CD4-positive, alpha-beta T cell treated with Interleukin-21 for 1 hour (primary cell): ENCODE measurements at places on chromosomes 5 and 9.

DNA sequence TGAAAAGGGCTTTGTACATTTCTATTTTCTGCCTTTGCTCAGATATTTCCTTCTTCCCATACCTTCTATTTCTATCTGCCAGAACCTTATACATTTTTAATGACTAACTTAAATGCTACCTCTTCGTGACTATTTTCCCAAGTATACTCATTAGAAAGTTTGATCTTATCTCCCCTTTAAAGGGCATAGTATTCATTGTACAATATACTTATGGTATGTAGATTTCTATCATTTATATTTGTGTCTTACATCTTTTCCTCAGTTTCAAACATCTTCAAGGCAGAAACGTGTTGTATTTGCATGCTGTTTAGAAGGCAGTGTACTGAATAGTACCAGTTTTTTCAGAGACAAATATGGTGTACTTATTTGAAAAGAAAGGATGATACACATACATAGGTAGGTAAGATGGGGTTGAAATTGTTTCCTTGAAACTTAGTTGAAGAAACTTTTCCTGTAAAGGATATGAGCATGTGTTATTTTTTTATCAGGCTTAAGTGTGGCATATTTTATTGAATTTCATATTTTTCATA lies 518.1 kb upstream of the NUDT12 start:
- no peak for DNase-seq

- no peak for DNase-seq
These were observed 21.7 kb upstream of the DOLPP1 start for GRCh38 chr9:129058965-129059795.

- DNase-seq = no peak
These were observed 110.3 kb upstream of the IQGAP2 start for GRCh38 chr5:76292620-76293322.

GRCh38 chr5:143229896-143230675 lies 173.4 kb downstream of the NR3C1 start:
- peak; percentile 56 for DNase-seq

DNA sequence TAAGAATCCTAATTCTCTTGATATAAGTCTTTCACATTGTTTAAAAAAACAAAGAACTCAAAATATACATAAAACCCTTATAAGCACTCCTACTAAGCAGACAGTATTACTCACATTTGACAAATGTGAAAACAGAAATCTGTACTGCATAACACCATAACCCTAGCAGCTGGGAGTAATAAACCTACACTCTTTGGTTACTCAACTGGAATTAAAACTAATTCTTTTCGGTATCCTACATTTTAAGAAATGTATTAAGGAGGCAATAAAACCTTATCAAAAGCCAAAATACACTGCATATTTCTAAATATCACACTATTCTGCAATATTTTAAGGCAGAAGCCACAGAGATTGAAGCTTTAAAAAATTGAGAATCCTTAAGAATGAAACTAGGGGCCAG lies 6.8 kb downstream of the AUH start:
- DNase-seq = no peak

DNA sequence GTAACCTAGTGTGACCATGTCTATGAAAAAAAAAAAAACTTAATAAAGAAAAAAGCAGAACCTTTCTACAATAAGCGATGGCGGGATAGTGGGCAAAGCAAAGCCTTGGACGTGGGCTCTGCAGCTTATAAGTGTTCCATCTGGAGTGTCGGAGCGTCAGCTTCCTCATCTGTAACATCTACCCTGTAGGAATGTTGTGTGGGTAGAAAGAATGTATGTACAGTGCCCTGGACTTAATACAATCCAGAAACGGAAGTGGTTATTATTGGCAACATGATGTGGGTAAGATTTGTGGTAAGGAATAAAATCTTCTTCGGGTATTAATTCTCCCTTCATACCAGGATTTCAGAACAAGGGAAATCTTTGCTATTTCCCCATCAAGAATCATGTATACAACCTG lies 66.5 kb downstream of the SEMA5A start:
- DNase-seq = no peak

DNA sequence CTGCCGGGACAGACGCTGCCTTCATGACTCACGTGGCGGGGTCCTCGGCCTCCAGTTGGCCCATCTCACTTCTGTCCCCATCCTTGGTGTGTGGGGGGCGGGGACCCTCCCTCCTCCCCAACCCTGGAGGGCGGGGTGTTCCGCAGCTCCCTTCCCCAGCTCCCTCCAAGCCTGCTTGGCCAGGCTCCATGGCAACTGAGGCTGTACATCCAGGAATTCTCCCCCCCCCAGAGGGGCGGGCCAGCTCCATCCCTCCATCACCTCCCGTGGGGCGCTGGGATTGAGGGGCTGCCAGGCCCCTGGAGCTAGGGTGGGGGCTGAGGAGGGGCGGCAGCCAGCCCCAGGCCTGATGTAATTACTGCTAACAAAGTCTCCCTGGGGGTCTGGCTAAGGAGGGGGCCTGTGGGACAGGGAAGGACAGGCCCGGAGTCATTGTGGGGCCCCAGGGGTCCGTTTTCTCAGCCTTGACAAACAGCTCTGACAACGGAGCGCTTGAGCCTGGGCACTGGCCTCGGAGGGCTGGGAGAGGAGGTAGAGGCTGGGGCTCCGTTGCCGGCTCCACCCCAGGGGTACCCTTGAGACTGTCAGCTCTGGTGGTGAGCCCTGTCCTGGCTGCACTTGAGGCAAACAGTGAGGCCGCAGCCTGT lies 8.0 kb downstream of the DIPK1B start:
- no peak for DNase-seq

DNA sequence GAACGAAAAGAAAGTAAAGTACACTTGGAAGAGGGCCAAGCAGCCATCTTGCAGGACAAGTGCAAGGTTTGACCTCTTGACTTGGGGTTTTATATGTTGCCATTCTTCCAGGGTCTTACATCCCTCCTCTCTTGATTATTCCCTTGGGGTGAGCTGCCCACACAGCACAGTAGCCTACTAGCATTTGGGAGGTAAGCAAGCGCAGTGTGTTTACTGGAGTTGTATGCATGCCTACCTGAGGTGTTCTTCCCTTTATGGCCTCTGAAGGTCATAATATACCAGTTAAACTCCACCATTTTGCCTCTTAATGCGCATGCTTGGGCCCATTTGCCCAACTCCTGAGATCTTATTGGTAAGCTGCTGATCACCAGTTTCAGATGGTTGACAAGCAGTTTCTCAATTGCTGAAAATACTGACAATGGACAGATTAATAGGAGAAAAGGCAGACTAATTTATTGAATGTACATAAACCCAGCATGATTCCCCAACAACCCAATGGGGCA lies 173.8 kb upstream of the SLC30A5 start:
- no peak for DNase-seq

GRCh38 chr5:177130211-177131018 lies 3.2 kb upstream of the NSD1 start:
- DNase-seq = no peak

- DNase-seq = no peak
These were observed 820 bp upstream of the CFAP90 start for GRCh38 chr5:7851617-7852289.

- no peak for DNase-seq
These were observed 500.4 kb downstream of the TUSC1 start for GRCh38 chr9:25177858-25178257.

GRCh38 chr5:135386886-135387628 lies 12.0 kb downstream of the MACROH2A1 start:
- no peak for DNase-seq

DNA sequence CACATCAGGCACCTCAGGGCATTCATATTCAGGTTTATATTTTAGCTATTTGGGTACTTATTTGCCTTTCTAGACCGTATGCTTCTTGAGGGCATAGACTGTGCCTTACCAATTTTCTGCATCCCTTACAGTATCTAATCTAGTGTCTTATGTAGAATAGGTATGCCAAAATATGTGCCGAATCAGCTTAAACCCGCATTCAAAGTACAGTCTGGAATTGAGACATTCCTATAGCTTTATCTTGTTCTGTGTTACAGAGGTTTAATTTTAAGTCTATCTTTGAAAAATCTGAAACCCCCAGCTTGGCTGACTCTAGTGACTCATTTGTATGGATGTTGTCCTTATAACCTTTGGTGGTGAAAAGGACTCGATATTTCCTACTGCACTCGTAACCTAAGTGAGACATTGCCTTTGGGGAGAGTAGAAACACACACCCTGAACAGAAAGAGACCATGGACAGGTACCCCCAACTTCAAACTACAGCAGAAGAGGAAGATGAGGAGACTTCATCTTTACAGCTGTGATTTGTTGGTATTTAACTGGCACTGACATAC lies 27.0 kb upstream of the TMOD1 start:
- DNase-seq = no peak

- DNase-seq = no peak
These were observed 6.7 kb downstream of the SLCO4C1 start for GRCh38 chr5:102289251-102289899.

DNA sequence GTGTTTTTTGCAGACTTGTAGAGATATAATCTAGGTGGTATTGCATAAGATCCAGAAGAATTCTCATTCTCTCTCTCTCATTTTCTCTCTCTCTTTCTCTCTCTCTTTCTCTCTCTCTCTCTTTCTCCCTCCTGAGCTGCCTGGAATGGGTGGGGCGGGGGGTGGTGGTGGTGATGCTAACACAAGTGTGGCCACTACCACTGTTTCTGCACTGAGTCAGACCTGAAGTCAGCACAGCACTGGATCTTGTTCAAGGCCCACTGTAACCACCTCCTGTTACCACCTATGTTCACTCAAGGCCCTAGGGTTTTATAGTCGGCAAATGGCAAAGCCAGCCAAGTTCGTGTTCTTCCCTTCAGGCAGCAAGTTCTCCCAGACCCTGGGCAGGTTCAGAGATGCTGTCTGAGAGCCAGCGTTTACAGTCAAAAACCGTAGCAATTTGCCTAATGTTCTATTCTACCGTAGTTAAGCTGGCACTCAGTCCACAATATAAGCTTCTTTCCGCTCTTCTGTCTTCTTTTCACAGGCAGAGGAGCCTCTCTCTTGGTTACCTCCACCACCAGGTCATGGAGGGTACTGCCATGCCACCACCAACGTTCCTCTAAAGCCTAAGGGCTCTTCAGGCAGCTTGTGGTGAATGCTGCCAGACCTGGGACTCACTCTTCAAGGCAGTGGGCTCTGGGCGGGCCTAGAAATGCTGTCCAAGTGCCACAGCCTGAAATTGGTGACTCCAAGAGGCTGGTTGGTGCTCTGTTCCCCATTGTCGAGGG lies 235.7 kb upstream of the PRR16 start:
- DNase-seq = no peak

DNA sequence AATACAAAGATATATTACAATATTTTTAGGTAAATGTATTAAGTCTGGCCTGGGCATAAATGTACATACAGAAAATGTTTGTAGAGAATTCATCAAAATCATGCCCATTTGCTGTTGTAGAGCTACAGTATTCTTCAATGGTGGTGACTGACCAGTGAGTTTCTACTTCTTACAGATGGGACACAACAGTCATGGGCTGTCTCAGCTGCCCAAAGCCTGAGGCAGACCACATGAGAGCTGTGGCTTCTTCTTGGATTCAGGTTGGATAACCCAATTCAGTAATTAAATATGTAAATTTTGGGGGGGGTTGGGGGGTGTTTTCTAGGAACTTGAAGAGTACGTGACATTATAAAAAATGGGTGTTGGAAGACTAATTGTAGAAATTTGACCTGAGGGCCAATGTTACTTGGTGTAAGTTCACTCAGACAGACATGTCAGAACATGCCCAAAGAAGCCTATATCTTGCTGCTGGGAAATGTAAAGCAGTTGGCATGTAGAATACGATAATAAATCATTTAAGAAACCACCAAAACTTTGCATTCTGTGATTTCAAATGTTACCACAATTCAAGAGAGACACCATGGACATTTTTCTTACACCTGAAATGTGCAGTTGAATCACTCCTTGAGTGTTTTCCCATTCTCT lies 17.9 kb downstream of the STARD4 start:
- DNase-seq = no peak

DNA sequence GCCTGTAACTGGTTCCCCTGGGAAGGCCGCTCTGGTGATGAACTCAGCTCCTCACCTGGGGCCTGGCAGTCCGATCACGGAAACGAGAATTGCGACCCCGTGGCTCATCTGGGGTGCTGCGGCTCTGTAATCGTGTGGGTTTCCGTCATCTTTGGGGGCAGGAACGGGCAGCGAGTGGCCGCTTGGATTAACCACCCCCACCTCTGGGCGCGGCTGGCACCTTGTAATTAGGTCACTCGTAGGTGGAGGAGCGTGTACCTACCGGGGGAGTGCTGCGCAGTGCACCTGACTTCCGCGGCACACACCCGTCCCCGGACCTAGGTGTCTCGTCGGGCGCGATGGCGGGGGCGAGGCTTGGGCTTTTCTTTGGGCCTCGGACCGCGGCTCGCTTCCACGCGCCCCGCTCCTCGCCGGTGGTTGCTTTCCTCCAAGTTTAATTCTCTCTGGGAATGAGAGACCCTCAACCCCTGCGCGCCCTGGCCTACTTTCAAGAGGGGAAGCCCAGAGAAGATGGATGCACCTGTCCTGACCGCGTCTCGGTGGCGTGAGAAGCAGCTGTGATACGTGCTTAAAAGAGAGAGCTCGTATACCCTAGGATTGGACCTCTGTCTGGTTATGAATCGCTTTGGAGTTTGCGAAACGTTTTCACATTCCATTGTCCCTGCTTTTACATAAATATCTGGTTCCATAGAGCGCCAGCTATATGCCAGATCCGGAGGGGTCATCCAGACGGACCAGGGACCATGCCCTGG lies 744 bp upstream of the PPP2CA start:
- peak; percentile 93 for DNase-seq

DNA sequence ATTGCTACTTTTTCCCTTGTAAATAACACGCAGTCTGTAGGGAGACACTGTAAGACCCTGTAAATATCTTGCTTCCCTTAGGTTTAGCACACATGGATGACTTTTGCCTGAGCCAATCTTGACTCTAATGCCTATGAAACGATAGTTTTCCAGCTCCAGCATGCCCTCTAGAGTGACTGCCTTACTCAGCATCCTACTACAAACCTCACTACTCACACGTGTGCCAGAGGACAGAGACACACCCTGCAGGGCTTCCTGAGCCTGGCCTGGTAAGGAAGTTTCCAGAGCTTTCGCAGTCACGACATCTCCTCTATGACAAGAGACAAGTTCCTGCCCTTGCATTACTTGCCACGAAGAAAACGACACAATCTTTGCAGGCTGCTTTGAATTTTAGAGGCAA lies 138.1 kb downstream of the ATPSCKMT start:
- no peak for DNase-seq

GRCh38 chr5:81726297-81726696 lies 24.6 kb downstream of the SSBP2 start:
- no peak for DNase-seq
